Stimulated activated CD8-positive, alpha-beta memory T cell treated with anti-CD3 and anti-CD28 coated beads, Interleukin-15, amount 100 ng/mL, for 48 hours (primary cell): ENCODE measurements at places on chromosomes 5 and 9.

DNA sequence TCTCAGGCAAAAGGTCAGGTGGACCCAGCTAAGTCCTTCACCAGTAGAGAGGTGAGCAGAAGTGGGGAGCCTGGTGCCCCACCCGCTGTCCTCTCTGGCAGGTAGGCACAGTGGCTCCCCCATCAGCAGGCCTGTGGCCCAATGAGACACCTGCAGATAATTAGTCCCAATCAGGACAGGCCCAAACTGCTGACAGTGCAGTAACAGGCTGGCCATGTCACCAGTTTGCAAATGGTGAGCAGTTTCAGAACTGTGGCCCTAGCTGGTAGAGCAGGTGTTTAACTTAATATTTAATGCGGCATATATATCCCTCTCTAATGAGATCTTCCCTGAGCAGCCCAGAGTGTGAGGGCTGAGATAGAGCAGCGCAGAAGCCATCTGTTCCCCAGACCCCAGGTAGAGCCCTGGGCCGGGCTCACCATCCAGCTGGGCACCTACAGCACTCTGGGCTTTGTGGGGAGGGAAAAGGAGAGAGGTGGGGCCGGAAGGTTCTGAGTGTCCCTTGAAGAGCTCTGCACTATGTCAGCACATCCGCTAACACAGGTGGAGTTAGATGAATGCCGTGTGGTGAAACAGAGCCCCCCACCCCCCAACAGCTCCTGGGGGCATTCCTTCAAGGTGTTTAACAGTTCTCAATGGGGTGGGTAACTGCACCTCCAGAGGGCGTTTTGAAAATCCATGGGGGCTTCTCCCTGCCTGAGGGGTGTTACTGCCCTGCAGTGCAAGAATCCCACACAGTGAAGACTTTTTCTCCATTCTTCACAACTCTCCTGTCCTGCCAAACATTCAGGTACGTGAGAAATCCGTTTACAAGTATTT is 120.5 kb downstream of the PAX5 start:
- no peak for DNase-seq

GRCh38 chr9:40884072-40884901 is 244.2 kb downstream of the FOXD4L6 start:
- no peak for DNase-seq

- no peak for DNase-seq
Measured at GRCh38 chr5:154437281-154437965, 8.4 kb upstream of the SAP30L start.

- DNase-seq = no peak
Measured at GRCh38 chr5:99141534-99142128, 212.8 kb upstream of the CHD1 start.

- DNase-seq = no peak
Measured at GRCh38 chr5:79093762-79094161, 17.8 kb upstream of the BHMT start.

DNA sequence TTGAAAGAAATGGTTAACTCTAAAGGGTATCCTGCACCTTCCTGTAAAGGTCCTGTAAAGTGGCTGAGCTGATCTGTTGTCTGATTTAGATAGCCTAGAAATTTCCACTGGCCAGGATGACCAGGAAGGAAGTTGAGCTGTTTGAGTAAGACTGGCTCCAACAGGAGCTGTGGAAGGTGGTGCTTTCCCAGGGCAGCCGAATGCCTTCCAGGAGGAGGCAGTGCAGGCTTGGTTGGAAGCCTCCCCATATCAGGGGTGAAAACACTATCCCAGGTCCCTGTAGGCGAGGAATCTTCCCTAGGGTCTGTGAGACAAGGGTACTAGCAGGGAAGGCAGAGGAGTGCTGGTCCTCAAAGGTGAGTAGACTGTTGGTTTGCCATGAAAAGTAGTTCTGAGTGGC is 98.4 kb downstream of the LIX1 start:
- no peak for DNase-seq

DNA sequence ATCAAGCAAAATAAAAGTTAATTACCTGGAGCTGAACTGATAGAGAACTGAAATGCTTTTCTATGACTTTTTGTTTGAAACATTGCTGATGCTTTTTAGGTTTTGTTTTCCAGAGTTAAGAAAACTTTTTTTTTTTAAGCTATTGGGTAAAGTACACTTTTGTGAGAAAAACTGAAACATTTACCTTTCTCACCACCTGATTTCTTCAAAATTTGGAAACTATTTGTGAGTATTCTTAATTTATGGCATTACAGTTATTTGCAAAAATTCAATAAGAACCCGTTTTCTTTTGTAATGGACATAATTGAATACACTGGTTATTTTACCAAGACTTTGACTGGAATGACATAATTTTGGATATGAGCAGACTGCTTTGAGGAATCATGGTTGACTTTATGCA is 6.6 kb downstream of the C9orf153 start:
- DNase-seq = no peak

GRCh38 chr5:98004463-98004862 is 769.0 kb upstream of the RGMB start:
- no peak for DNase-seq

DNA sequence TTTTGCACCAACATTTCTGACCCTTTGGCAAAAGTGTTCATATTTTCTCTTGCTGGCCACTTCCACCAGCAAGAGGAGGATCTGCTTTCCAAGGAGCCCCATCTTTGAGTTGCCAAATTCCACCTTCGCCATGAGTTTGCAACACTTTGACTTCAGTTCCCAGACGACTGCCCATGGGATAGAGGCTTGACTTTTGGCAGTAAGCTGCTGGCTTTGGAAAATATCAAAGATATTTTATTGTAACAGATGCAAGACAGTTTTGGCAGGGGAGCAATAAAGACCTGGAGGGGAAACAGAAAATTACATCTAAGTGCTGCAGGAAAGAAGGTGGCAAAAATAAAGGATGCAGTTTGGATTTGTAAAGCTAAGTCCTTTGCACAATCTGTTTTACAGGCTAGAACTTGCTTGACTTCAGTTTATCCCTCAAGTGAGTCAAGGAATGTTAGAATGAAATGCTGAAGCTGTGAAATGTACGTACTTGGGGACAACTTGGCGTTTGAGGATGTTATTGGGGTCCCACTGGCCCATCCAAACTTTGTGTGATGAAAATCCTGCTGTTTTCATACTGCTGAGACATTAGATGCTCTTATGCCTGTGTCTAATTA is 232.9 kb downstream of the GOLPH3 start:
- no peak for DNase-seq

- peak; percentile 93 for DNase-seq
Measured at GRCh38 chr9:136109351-136110081, 9.2 kb downstream of the TMEM250 start.

- DNase-seq = no peak
Measured at GRCh38 chr5:93596676-93597490, 13.9 kb downstream of the NR2F1 start.
